ENCODE measurements at places on chromosomes 3 and 15. TPM values are rescaled to one million over a fixed set of nuclear protein-coding genes. Genes with fewer than 3 reads are reported as not detected.

DNA sequence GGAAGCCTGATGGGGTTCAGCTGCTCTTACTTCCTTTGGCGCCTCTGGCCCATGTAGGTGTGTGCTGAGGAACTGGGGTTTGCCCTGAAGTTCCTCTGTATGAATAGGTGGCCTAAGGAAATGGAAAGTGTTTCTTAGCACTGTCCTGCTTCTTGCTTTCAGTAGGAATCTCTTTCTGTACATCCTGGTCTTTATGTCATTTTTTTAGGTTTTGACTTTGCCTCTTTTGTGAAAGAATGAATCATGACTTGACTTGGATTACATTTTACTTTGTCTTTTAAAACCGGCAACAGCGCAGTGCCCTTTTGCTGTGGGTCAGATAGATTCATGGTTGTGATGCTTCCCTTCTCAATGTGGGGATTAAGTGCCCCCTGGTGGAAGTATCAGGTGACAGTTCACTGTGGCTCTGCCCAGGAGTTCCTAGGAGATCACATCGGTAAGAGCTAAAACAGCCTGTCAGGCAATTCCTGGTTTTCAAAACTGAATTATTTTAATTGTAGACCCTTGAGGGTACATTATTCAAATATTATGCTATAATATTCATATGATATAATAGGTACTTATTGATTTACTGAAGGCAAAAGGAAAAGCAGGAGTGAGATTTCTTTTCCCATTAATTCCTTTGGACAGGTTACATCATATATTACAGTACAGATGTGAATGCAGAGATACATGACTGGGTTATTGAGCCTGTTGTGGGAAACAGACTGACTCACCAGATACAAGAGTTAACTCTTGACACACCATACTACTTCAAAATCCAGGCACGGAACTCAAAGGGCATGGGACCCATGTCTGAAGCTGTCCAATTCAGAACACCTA is 95.4 kb downstream of the HCN4 start:
- peak; percentile 60 for DNase-seq

DNA sequence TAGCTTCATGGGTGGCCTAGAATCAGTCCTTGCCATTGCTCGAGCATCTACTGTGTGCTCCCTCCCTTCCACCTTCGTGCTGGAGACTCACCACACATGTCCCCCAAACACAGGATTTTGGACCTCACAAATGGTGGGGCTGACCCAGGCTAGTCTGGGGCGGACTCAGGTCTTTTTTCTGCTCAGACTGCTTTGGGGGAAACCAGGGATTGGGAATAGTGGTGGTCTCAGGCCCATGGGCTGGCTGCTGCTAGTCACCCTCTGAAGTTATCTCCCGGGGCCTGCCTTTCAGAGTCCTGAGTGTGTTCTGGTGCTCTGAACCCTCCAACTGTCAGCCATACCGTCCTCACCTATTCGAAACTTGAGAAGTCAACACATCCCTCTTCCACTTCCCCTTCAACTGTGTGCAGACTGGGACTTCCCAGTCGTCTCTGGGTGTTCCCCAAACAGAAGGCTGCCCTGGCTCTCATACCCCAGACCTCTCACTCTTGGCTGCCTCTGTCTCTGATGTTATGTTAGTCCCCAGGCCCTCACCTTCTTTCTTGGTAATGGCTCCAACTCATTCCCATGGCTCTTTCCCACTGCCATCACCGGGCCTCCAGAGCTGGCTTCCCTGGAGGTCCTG is 46.0 kb downstream of the PPCDC start:
- no peak for DNase-seq

DNA sequence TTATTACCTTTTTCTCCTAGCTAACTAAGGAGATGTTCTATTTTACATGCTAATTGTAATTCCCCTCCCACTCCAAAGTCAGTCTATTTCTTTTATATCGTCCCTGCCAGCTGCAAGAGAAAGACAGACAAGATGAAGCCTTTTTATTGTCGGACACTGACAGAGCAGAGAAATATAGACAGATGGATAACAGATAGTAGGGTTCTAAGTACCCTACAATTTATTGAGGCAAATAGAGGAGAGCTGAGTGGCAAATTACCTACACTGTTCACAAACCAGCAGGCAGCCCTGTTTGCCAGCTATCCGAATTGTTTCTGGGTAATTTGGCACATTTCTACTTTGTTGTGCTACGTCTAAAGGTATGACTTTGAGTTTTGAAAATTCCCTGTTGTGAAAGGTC is 392.3 kb upstream of the ZNF717 start:
- no peak for DNase-seq

GRCh38 chr3:47054412-47054811 is 74.9 kb downstream of the NBEAL2 start:
- no peak for DNase-seq

GRCh38 chr3:69322158-69322509 is 63.8 kb downstream of the FRMD4B start:
- DNase-seq: no peak

The GABRA5 gene
- not detected for total RNA-seq

The RPUSD2 gene
- total RNA-seq: 13.2 TPM

The SEMA5B gene
- total RNA-seq: not detected

The ZPLD1 gene
- total RNA-seq: not detected

The GHSR gene
- not detected for total RNA-seq

The AGTR1 gene
- total RNA-seq: 0.10 TPM
